ENCODE measurements at places on chromosomes 1 and 21.

GRCh38 chr1:201676197-201676596 is 137.3 kb downstream of the NAV1 start:
- peak; percentile 55 for DNase-seq

DNA sequence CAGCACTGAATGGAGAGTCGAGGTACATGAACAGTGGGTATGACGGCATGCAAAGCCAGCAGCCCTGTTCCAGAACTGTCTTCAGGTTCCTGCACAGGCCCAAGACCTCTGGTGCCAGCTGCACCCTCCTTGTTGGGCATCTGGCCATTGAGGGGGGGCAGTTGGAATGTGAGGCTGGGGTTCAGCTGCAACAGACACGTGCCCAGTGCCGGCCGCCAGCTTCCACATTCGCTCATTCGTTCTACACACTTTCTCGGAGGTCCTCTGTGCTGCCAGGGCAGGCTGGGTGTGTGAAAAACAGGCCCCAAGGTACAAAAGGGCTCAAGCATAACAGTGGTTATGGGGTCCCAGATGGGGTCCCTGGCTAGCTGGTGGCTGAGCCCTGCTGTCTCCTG is 37.9 kb upstream of the SLC19A1 start:
- no peak for DNase-seq

DNA sequence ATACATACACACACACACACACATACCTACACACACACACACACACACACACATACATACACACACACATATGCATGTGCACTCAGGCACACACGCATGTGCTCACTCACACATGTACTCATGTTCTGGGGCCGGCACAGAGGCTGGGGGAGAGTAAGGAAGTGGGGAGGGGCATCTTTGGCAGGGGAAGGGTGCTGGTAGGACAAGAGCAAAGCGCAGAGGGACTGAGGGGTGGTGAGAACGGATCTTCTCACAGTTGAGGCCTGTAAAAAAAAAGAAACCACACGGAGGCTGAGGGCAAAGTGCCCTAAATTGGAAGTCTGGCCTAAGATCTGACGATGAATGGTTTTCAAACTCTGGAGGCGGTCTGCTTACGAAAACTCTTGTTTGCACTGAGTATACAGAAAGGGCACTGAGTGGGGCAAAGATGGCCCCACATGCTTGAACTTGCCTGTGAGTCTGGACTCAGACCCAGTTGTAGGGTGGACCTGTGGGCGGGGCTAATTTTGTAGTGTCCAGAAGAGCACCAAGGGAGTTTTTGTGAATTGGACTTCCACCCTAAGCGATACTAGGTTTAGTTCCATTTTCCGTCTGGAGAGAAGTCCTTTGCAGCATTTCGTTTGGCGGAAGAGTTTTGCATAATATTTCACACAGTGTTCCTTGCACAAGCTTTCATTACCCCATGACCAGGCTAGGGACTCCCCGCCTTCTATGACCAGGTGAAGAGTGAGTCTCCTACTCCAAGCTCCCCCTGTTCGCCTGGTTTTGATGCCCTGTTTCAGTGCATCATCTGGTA is 79.3 kb upstream of the LYST start:
- DNase-seq: no peak

DNA sequence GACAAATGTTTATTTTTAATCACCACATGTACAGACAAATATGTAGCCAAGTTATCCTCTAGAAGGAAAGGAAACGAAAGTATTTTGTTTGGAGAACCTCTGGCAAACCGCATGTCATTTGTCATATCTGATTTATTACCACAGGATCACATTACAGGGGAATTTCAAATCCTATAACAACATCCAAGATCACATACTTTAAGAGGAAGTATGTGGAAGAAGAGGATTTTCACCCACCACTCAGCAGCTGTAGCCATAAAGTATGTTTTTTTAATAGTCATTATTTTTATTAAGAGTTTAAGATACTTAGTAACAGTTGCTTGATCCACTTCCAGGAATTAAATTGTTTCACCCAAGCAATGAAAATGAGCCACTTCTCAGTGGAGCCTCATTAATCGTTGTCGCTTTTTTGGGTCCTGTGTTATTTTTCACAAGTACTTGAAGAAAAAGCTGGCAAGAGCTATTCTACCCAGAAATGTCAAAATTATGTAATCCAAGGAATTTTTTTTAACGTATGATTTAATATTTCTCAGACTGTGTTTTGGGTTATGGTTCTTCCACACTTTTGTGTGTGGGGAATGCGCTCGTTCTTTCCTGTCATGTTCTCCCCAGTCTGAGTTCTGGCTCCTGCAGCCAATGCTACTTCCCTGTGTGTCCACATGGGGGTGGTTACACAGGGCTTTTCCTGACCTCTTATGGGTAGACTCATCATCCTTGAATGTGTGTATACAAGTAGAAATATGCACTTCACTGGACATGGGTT is 6.9 kb downstream of the SERTAD4 start:
- DNase-seq: peak; percentile 93

GRCh38 chr1:47229886-47230691 is 1.9 kb downstream of the TAL1 start:
- no peak for DNase-seq

- DNase-seq: no peak
These were observed 934 bp downstream of the ASPM start for GRCh38 chr1:197145446-197146024.

- DNase-seq: no peak
These were observed 295.8 kb downstream of the LTN1 start for GRCh38 chr21:28696844-28697410.

GRCh38 chr1:236403905-236404696 is 10.0 kb downstream of the EDARADD start:
- no peak for DNase-seq

- no peak for DNase-seq
These were observed 30.4 kb upstream of the GNG12 start for GRCh38 chr1:67863637-67864036.

GRCh38 chr1:68293609-68294366 is 61.5 kb upstream of the WLS start:
- DNase-seq: peak; percentile 91

Data from fibroblast of skin of right quadriceps (primary cell).